ENCODE measurements at places on chromosomes 16 and 17. TPM values are rescaled to one million over a fixed set of nuclear protein-coding genes. Genes with fewer than 3 reads are reported as not detected.

DNA sequence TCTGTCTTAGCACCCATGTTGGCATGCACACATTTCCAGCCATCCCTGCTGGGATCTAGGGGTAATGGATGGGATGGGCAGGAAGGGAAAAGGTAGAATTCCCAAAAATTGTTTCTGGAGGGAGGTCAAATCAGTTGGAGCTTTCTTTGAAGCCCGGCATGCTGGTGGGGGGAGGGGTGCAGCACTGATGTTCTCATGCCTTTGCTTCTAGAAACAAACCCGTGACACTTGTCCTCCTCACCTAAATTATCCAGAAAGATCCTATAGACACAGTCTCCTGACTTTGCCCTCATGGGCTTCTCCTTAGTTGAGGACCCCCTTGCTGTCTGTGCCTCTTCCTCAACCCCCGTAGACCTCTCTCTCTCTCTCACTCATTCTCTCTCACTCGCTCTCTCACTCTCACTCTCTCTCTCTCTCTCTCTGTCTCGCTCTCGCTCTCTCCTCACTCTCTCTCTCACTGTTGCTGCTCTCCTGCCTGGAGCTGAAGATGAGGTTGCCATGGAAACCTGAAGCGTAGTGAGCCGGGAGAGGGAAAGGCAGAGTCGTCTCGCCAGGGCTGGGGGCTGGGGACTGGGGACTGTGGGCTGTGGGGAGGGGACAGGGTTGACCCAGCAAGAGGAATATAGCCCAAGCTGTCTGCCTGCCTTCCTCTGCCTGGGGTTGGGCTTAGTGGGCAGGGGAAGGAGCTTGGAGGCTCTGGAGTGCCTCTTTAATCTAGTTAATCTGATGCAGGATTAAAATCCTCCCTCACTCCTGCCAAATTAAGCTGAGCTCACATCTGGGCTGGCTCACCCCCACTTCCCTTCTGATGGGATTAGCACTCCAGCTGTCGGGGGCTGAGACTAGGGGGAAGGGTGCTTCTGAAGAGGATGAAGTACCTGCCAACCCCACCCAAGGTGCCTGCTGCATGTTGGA, 16.1 kb downstream of the LASP1 start:
- peaks cover 67% of the 10 kb centered on the region for H3K4me1 ChIP-seq
- H3K27ac ChIP-seq, result peak overlapping the region; percentile 86
- H3K27me3 ChIP-seq, result no peaks in the 10 kb centered on the region
- H3K4me3 ChIP-seq, result peak overlapping the region; percentile 88
- no peak for DNase-seq

Gene GNG13
- total RNA-seq, result not detected

DNA sequence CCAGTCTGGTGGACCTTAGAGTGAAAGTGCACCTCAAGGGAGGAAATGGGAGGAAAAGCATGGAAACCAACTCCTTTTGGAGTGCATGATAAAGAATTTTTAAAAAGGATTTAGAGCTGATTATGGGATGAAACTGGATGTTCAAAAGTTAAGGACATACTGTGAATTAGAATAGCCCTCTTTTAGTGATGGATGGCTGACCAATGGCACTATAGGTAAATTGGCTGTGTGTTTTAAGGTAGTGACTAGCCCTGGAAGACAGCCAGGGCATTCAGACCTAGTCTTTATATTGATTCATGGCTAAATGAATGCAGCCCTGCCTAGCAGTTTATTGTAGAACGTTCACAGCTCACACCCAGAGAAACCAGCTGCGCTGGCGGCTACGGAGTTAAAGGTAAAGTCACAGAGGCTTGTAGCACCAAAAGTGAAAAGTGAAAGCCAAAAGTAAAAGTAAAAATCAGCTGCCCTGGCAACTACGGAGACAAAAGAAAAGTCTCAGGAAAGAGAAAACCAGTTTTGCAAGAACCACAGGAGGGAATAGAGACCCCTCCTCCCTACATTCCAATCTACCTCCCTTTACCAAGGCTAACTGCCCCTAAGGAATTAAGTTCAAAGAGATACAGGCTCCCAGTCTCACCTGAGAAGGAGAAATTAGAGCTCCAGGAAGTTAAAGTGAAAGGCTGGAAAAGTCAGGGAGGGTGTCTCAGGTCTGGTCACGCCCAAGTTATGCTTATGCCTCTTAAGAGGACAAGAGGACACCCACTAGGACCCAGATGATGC, 21.8 kb downstream of the ACSM1 start:
- peak overlapping the region; percentile 80 for H3K4me3 ChIP-seq
- no peaks in the 10 kb centered on the region for H3K36me3 ChIP-seq
- H3K4me1 ChIP-seq, result peaks cover 28% of the 10 kb centered on the region
- DNase-seq, result no peak

GRCh38 chr16:14658063-14658462, 25.3 kb downstream of the BFAR start:
- peak overlapping the region; percentile 70 for H3K27ac ChIP-seq
- no peaks in the 10 kb centered on the region for H3K27me3 ChIP-seq
- no peak for DNase-seq
- no peaks in the 10 kb centered on the region for H3K4me1 ChIP-seq

GRCh38 chr17:67648032-67648905, 69.5 kb upstream of the NOL11 start:
- peaks cover 58% of the 10 kb centered on the region for H3K4me1 ChIP-seq
- H3K4me3 ChIP-seq, result peak overlapping the region; percentile 4
- H3K36me3 ChIP-seq, result no peaks in the 10 kb centered on the region
- DNase-seq, result no peak
- H3K27me3 ChIP-seq, result no peaks in the 10 kb centered on the region

DNA sequence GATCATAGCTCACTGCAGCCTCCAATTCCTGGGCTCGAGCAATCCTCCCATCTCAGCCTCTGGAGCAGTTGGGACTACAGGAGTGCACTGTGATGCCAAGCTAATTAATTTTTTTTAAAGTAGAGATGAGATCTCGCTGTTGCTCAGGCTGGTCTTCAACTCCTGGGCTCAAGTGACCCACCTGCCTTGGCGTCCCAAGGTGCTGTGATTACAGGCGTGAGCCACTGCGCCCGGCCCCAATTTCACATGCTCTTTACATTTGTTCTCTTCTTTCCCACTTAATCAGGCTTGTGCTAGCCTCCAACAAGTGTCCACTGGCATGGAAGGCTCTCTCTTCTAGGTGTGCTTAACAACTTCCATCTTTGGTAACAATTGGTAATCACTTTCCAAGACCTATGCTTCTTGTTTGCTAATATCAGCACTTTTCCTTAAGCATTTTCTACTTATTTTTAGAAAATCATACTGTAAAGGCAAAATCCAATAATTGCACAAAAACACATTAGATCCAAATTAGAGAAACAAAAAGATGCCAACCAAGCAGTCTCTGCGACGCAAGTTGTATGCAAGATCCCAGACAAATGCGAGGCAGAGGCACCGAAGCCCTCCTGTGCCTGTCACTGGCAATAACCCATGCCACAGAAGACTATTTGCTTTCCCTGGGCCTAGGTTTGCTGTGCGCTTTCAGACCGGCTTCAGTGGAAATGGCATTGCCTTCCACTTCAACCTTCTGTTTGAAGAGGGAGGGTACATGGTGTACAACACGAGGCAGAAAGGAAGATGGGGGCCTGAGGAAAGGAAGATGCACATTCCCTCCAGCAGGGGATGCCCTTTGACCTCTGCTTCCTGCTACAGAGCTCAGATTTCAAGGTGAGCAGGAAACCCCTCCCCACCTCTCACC, 52.6 kb downstream of the NOS2 start:
- H3K4me3 ChIP-seq, result no peak overlapping the region
- no peaks in the 10 kb centered on the region for H3K27me3 ChIP-seq
- no peak for DNase-seq

DNA sequence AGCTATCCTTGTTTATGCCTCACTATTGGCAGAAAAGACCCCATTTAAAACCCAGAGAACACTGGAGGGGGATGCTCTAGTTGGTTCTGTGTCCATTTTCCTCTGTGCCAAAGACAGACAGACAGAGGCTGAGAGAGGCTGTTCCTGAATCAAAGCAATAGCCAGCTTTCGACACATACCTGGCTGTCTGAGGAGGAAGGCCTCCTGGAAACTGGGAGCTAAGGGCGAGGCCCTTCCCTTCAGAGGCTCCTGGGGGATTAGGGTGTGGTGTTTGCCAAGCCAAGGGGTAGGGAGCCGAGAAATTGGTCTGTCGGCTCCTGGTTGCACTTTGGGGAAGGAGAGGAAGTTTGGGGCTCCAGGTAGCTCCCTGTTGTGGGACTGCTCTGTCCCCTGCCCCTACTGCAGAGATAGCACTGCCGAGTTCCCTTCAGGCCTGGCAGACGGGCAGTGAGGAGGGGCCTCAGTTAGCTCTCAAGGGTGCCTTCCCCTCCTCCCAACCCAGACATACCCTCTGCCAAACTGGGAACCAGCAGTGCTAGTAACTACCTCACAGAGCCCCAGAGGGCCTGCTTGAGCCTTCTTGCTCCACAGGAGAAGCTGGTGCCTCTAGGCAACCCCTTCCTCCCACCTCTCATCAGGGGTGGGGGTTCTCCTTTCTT, 56.1 kb downstream of the IGF2BP1 start:
- peaks cover 7% of the 10 kb centered on the region for H3K27me3 ChIP-seq
- no peak overlapping the region for H3K27ac ChIP-seq
- H3K36me3 ChIP-seq, result no peaks in the 10 kb centered on the region
- no peak overlapping the region for H3K4me3 ChIP-seq

- H3K4me1 ChIP-seq, result peaks cover 7% of the 10 kb centered on the region
- no peaks in the 10 kb centered on the region for H3K27me3 ChIP-seq
- DNase-seq, result peak; percentile 49
Measured at GRCh38 chr16:4275861-4276260, 3.0 kb upstream of the TFAP4 start.

- H3K36me3 ChIP-seq, result no peaks in the 10 kb centered on the region
- H3K4me1 ChIP-seq, result no peaks in the 10 kb centered on the region
- DNase-seq, result no peak
- no peak overlapping the region for H3K4me3 ChIP-seq
- no peak overlapping the region for H3K27ac ChIP-seq
Measured at GRCh38 chr17:55038291-55038690, 69.7 kb downstream of the STXBP4 start.

Gene TRPV2
- total RNA-seq, result 125 TPM

DNA sequence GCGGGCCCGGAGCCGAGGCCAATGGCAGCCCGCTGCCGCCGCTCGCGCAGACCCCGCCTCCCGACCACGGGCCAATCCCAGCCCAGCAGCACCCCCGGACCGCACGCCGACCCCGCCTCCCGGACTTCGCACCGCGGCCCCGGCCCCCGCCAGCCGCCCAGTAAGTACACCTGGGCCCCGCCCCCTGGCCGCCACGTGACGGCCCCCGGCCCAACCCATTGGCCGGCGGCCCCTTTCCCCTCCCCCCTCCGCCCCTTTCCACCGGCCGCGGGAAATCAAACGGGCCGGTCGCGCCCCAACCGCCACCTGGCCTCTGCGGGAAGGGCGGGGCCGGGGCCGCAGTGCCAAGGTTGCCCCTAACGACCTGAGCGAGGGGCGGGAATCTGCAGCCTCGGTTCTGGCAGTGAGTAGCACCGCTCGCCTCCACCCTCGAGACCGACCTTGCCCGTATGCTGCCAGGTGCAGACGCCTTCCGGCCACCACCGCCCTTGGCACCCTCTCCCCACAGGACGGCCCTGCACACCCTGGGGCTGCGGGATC, at the start of gene YBX2:
Gene YBX2 (minus strand): TSS at position 26 of the 540 bp plus-strand sequence. CDS start 139 bp downstream, outside the sequence.
- peak within 1 kb of the TSS; percentile 84 for H3K4me3 ChIP-seq
- H3K4me1 ChIP-seq, result peaks cover 21% of the 10 kb centered on the region
- H3K27me3 ChIP-seq, result peaks cover 20% of the 10 kb centered on the region
- H3K36me3 ChIP-seq, result no peaks in the 10 kb centered on the region
- peak within 1 kb of the TSS; percentile 48 for H3K27ac ChIP-seq
- DNase-seq, result peak; percentile 79

GRCh38 chr16:35195173-35195863, 1735.9 kb downstream of the TP53TG3F start:
- H3K4me3 ChIP-seq, result no peak overlapping the region
- H3K27ac ChIP-seq, result no peak overlapping the region
- no peaks in the 10 kb centered on the region for H3K27me3 ChIP-seq
- peaks cover 6% of the 10 kb centered on the region for H3K36me3 ChIP-seq

Gene DHX8
- 54.2 TPM for total RNA-seq

- no peaks in the 10 kb centered on the region for H3K36me3 ChIP-seq
- no peak for DNase-seq
- H3K27ac ChIP-seq, result peak overlapping the region; percentile 81
Measured at GRCh38 chr17:17824119-17824782, 12.5 kb downstream of the SREBF1 start.

DNA sequence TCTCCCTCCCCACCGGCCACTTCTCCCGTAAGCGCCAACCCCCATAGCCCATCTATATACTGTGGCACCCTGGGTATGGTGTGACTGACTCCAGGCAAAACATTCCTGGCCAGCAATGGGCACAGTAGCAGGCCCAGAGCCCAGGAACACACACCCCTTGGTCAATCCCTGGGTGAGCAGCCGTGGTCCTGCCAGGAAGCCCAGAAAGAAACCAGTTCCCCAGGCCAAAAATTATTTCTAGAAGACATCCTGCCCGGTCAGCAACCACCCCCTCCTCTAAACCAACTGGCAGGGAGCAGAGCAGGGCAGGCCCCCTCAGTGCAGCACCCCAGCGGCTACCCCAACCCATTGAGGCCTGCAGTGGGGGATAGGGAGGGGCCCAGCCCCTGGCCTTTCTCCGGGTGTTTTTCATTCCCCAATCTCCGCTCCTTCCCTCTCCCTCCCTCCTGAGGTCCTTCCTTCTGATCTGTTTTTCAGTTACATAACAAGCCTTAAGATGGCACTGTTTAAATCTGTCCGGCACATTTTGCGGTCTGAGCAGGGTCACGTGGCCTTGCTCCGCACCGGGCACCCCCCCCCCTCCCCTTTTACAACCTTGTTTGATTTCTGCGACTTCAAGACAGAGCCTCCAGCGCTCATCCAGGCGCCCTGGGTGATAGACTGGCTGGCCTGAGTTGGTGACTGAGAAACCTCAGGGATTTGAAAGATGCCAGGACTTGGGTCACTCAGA, 2.0 kb downstream of the NPTX1 start:
- H3K4me3 ChIP-seq, result peak overlapping the region; percentile 63
- peaks cover 18% of the 10 kb centered on the region for H3K27me3 ChIP-seq
- H3K36me3 ChIP-seq, result no peaks in the 10 kb centered on the region
- H3K4me1 ChIP-seq, result peaks cover 20% of the 10 kb centered on the region

DNA sequence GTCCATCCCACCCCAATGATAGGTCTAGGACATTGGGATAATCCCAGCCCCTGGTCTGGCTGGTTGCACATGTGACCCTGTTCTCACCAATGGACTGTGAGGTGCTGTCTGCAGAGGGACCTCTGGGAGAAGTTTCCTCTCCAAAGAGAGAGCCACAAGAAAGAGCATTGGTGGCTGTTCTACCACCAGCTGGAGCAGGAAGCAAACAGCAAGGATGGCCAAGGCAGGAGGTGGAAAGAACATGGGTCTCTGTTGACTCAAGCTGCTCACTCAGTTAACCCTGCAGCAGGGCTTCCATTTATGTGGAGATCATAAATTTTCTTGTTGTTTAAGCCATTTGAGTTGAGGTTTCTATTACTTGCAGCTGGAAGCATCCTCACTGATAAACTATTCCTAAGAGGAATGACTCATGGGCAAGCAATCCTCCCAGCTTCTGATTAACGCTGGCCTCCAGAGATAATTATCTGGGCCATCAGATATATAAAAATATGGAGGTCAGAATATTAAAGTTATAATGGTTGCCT, 52.6 kb downstream of the CYB5B start:
- no peak overlapping the region for H3K4me3 ChIP-seq
- H3K4me1 ChIP-seq, result no peaks in the 10 kb centered on the region
- no peak for DNase-seq
- H3K27me3 ChIP-seq, result no peaks in the 10 kb centered on the region
- peak overlapping the region; percentile 24 for H3K27ac ChIP-seq

- no peak overlapping the region for H3K4me3 ChIP-seq
- no peak overlapping the region for H3K27ac ChIP-seq
- no peak for DNase-seq
- no peaks in the 10 kb centered on the region for H3K27me3 ChIP-seq
- peaks cover 26% of the 10 kb centered on the region for H3K4me1 ChIP-seq
Measured at GRCh38 chr17:81854974-81855774, 5.2 kb downstream of the P4HB start.

Gene CDC6
- total RNA-seq, result 79.2 TPM
